ENCODE measurements at places on chromosomes 1 and 21. TPM values are rescaled to one million over a fixed set of nuclear protein-coding genes. Genes with fewer than 3 reads are reported as not detected.
A peak's percentile ranks its signal among the peaks of the same experiment; 100 is the strongest.

DNA sequence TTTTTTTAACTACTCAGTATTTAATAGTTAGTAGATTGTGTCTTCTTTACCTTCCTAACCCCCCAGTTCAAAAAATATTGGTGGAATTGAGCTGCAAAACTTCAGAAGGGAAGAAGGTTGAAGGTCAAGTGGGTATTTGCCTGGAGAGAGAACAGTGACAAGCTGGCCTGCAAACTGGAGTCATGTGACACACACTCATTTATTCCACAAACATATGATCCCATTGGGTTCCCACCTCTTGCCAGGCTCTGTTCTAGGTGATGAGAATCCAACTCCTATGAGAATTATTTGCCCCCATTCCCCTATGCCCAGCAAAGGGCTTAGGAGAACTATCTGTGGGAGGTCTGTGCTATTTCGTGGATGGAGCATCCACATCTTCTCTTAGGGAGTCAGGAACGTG, 3.5 kb upstream of the PEF1 start:
- H3K4me3 ChIP-seq, result no peak overlapping the region
- no peaks in the 10 kb centered on the region for H3K4me1 ChIP-seq
- peaks cover 8% of the 10 kb centered on the region for H3K36me3 ChIP-seq
- no peaks in the 10 kb centered on the region for H3K27me3 ChIP-seq
- DNase-seq, result no peak

DNA sequence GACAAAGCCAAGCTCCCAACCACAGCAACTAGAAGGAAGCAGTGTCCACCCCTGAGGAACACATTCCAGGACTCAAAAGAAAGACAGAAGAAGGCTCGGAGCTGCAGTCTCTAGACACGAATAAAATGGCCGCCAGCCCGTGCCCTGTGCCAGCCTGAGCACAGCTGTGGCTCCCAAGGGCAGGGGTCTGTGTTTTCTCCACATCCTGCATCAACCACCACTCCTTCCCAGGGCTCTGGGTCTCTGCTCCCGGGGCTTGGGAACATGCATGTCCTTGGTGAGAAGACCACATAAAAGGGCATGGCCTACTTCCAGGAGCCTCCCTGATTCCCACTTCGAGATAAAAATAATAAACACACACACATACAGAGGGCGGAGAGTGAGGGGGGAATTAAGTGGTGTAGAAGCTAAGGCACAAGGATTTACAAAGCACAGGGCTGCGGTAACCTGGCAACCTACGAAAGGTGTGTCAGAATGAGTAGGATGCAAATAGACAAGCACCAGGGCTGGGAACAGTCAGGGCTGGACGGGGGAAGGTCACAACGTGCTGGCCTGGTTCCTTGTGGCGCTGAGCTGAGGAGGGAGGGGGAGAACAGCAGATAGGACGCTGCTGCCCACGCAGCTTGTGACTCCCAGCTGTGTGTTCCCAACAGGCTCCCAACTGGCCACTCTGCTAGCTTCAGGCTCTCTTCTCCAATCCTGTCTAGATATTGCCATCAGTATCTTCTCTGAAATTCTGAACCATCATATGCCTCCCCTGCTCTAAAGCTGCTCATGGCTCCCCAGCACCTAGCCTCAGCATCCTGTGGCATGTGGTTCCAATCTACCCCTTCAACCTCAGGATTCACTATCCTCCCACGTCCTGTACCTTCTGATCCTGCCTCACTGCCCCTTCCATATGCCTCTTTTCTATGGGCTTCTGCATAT, 72.5 kb downstream of the CD34 start:
- no peak overlapping the region for H3K4me3 ChIP-seq
- H3K27me3 ChIP-seq, result no peaks in the 10 kb centered on the region
- DNase-seq, result no peak
- peak overlapping the region; percentile 32 for H3K27ac ChIP-seq

GRCh38 chr1:209670441-209671082, 4.7 kb upstream of the G0S2 start:
- H3K4me3 ChIP-seq, result no peak overlapping the region
- no peaks in the 10 kb centered on the region for H3K36me3 ChIP-seq
- H3K27ac ChIP-seq, result peak overlapping the region; percentile 2
- no peaks in the 10 kb centered on the region for H3K27me3 ChIP-seq

DNA sequence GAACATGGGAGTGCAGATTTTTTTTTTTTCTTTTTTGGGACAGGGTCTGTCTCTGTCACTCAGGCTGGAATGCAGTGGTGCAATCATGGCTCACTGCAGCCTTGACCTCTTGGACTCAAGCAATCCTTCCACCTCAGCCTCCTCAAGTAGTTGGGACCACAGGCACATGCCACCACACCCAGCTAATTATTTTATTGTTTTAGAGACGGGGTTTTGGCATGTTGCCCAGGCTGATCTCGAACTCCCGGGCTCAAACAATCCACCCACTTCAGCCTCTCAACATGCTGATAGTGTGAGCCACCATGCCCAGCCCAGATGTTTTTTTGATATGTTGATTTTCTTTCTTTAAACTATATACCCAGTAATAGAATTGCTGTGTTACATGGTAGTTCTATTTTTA, 57.7 kb downstream of the RGSL1 start:
- H3K4me3 ChIP-seq, result no peak overlapping the region
- DNase-seq, result peak; percentile 53
- no peak overlapping the region for H3K27ac ChIP-seq
- no peaks in the 10 kb centered on the region for H3K4me1 ChIP-seq
- no peaks in the 10 kb centered on the region for H3K36me3 ChIP-seq

DNA sequence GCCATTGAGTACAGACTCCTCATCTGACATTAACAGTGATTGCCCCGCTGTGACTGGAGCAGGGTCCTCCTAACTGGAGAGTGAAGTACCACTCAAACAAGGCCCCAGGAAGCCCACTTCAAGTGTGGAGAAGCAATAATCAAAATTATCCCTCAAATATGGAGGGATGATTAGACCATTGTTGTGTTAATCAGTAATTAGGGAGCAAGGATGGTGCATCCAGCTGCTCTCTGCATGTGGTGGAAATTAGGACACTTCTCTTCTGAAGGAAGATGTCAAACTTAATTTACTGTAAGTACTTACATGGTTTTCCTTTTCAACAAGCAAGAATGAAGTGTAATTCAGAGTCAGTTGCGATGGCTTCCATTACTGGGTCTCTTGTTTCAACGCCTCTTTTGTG, 3.4 kb upstream of the ZP4 start:
- no peak overlapping the region for H3K27ac ChIP-seq
- DNase-seq, result no peak
- peaks cover 8% of the 10 kb centered on the region for H3K4me1 ChIP-seq
- H3K4me3 ChIP-seq, result no peak overlapping the region
- H3K36me3 ChIP-seq, result no peaks in the 10 kb centered on the region

DNA sequence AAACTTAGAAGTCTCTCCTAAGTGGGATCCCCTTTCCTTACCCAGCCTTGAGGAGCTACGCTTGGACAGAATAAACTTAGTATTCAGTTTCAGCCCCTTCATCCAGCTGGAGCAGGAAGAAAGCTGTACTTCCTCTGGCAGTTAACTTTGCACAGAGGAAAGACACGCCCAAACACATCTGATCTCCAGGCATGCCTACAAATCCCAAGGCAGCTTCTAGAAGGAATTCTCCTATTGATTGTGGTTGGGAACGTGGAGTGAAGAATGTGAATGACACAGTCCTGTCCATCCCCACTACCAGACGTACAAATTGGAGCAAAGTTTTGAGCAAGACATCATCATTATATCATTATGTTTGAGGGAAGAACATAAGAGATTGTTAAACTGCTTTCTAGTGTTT, 6.6 kb upstream of the AK4 start:
- H3K4me3 ChIP-seq, result no peak overlapping the region
- DNase-seq, result peak; percentile 46
- peak overlapping the region; percentile 50 for H3K27ac ChIP-seq
- no peaks in the 10 kb centered on the region for H3K27me3 ChIP-seq

- H3K36me3 ChIP-seq, result no peaks in the 10 kb centered on the region
- H3K4me1 ChIP-seq, result peaks cover 36% of the 10 kb centered on the region
- peak overlapping the region; percentile 85 for H3K27ac ChIP-seq
- peak; percentile 93 for DNase-seq
Measured at GRCh38 chr21:38798481-38798882, 7.2 kb upstream of the ETS2 start.

- no peaks in the 10 kb centered on the region for H3K36me3 ChIP-seq
- H3K27ac ChIP-seq, result no peak overlapping the region
Measured at GRCh38 chr1:168656485-168656884, 72.5 kb downstream of the DPT start.

Gene FAAH
- 17.3 TPM for total RNA-seq

Gene DTL
- total RNA-seq, result 20.2 TPM

DNA sequence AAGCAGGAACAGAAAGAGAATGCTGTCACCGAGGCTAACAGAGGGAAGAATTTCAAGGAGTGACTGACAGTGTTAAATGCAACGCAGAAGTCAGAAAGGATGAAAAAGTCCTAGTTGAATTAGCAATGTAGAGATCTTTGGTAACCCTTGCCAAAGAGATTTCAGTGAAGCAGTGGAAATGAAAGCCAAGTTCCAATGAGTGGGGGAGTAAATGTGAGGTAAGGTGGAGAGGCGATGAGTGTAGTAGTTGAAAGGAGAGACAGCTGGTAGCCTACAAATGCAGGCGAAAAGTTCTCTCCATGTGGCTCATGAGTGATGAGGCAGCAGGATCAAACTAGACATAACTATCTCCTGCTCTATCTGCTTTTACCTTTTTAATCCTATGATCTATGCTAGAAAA, 74.6 kb upstream of the IPO9 start:
- peaks cover 63% of the 10 kb centered on the region for H3K4me1 ChIP-seq
- H3K4me3 ChIP-seq, result no peak overlapping the region
- no peaks in the 10 kb centered on the region for H3K36me3 ChIP-seq
- H3K27me3 ChIP-seq, result no peaks in the 10 kb centered on the region

- no peak for DNase-seq
- no peak overlapping the region for H3K27ac ChIP-seq
- no peaks in the 10 kb centered on the region for H3K4me1 ChIP-seq
- H3K4me3 ChIP-seq, result no peak overlapping the region
Measured at GRCh38 chr1:32042330-32042729, 28.7 kb downstream of the KHDRBS1 start.

- no peak overlapping the region for H3K4me3 ChIP-seq
- H3K27me3 ChIP-seq, result peaks cover 40% of the 10 kb centered on the region
- H3K4me1 ChIP-seq, result no peaks in the 10 kb centered on the region
- no peak for DNase-seq
- H3K36me3 ChIP-seq, result no peaks in the 10 kb centered on the region
Measured at GRCh38 chr21:45780647-45781046, 137.1 kb downstream of the PCBP3 start.

DNA sequence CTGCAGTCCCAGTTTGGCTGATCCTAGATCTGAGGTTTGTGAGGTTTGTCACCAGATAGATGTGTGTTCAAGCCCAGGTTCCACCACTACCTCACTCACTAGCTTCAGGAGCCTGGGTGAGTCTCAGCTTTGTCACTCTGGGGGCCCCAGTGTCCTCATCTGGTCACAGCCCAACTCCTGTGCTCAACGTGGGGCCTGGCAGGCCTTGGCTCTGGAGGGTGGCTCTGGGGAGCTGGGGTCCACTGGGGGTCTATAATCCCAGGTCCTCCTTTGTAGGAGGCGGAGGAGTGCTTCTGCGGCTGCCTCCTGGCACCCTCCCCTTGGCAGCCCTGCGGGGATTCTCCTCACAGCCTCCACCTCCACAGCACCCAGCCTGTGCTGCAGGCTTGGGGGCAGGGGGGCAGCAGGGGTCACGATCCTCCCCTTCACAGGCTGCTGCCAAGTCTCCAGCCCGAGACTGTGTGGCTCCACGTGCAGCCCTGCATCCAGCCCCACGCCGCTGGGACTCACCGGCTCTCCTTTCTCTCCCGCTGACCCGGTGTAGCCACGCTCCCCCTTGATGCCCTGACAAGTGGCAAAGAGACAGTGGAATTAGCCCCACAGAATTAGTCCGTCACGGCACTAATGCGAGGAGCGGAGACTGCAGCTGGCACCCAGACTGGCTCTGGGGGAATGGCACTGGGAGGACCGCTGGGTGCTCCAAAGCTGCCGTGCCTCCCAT, 22.5 kb upstream of the PEF1 start:
- H3K27me3 ChIP-seq, result no peaks in the 10 kb centered on the region
- H3K4me3 ChIP-seq, result no peak overlapping the region
- H3K4me1 ChIP-seq, result peaks cover 45% of the 10 kb centered on the region
- DNase-seq, result no peak
- peaks cover 23% of the 10 kb centered on the region for H3K36me3 ChIP-seq
- H3K27ac ChIP-seq, result peak overlapping the region; percentile 67

DNA sequence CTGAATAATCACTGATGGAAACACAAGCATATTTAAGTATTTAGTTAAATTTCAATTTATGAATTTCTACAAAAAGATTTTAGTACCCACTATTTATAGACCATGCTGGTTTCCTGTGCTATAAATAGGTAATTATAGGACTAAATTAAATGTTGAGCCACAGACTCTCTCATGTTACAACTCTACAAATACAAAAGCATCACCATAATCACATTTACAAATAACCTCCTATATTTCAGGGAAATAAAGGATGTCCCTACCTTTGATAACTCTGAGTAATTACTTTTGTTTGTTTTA, 32.6 kb upstream of the CCDC190 start:
- peaks cover 14% of the 10 kb centered on the region for H3K4me1 ChIP-seq
- H3K36me3 ChIP-seq, result no peaks in the 10 kb centered on the region
- DNase-seq, result no peak
- no peak overlapping the region for H3K4me3 ChIP-seq
- no peak overlapping the region for H3K27ac ChIP-seq
- no peaks in the 10 kb centered on the region for H3K27me3 ChIP-seq

GRCh38 chr1:45911634-45912033, 108.2 kb downstream of the MAST2 start:
- peaks cover 14% of the 10 kb centered on the region for H3K4me1 ChIP-seq
- no peak for DNase-seq
- H3K27ac ChIP-seq, result no peak overlapping the region
- H3K36me3 ChIP-seq, result no peaks in the 10 kb centered on the region

Gene KCNE1
- total RNA-seq, result 0.20 TPM

Gene PADI1
- 0.58 TPM for total RNA-seq

DNA sequence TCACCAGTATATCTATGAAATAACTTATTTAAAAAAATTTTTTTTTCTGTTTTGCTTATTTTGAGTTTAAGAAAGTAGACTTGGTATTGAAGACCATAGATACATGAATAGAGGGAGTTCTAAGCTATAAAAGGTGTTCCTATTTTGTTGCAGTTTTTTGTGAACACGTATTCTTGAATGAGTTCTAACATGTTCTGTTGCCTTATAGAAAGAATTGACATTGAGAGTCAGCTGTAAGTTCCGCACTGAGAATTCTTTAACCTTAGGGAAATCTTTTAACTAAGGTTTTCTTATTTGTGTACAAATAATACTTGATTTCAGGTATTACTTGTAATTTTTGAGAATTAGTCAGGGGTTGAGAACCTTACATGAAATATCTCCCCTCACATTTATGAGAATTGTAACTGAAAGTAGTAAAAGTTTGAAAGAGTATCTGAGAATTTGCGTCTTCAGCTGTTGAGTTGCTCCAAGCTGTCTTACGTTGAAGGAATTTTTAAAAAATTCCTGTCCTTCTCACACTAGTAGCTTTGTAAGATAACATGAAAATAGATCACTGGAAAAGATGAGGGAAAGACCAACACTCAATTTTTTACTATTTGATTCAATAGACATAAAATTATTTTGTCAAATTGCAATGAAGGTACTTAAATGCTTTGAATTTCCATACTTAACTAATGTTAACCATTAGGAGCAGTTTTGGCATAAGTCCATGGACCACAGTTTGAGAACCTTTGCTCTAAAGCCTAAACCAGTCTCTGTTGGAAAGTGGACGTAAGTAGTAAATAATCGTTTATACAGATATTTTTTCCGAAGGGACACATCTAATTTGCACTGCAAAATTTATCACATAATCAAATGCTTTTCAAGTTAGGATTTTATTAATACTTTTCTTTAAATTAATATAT, 3.8 kb downstream of the DR1 start:
- peaks cover 9% of the 10 kb centered on the region for H3K4me1 ChIP-seq
- DNase-seq, result peak; percentile 62

Gene MYCL
- 1.1 TPM for total RNA-seq

All from MCF 10A (cell line).